ENCODE measurements at places on chromosomes 2 and 18. TPM values are rescaled to one million over a fixed set of nuclear protein-coding genes. Genes with fewer than 3 reads are reported as not detected.

GRCh38 chr2:99598441-99598840 lies 108.6 kb upstream of the REV1 start:
- peaks cover under 1% of the 10 kb centered on the region for H3K36me3 ChIP-seq
- DNase-seq: no peak
- H3K27me3 ChIP-seq: no peaks in the 10 kb centered on the region
- no peak overlapping the region for H3K27ac ChIP-seq
- no peak overlapping the region for H3K4me3 ChIP-seq
- peaks cover 12% of the 10 kb centered on the region for H3K4me1 ChIP-seq

DNA sequence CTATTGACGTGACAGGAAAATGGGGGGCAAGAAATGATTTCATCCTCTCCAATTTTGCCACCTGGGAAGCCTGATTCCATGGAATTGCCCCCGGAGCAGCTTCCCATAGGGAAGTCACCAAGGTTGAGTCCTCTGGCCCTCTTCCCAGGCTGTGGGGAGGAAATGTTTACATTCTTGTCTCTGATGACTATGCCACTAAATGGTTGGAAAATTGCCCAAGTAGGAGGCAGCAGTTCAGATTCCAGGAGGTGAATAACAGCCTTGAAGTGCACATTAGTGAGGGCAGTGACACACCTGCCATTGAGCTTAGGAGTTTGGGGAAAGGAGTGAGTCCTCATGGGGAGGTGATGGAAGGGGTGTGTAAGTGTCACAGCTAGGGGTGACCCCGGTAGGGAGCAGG lies 449.2 kb upstream of the DCC start:
- no peak overlapping the region for H3K4me3 ChIP-seq
- no peak overlapping the region for H3K27ac ChIP-seq
- H3K4me1 ChIP-seq: no peaks in the 10 kb centered on the region
- no peak for DNase-seq
- H3K36me3 ChIP-seq: no peaks in the 10 kb centered on the region

- no peak for DNase-seq
- no peak overlapping the region for H3K4me3 ChIP-seq
- H3K27ac ChIP-seq: no peak overlapping the region
- no peaks in the 10 kb centered on the region for H3K27me3 ChIP-seq
- H3K4me1 ChIP-seq: no peaks in the 10 kb centered on the region
Observed at GRCh38 chr18:48996041-48996440, 45.3 kb upstream of the SMAD7 start.

DNA sequence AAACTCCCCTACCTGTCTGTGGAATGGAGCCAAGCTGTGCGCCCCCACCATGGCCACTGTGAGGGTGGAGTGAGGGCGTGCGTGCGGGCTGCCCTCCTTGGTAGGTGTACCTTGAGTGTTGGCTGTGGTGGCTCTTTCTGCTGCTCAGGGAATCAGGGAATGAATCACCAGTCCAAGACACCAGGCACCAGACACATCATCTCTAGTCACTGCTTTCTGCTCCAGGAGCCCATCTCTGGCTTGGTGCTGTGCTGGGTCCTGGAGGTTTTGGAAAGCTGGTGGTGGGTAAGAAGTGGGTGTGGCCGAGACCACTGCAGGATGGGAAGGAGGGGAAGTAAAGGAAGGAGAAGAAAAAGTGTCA lies 209.9 kb downstream of the SEPTIN10 start:
- no peak overlapping the region for H3K27ac ChIP-seq
- H3K4me3 ChIP-seq: no peak overlapping the region
- no peaks in the 10 kb centered on the region for H3K36me3 ChIP-seq
- no peak for DNase-seq
- no peaks in the 10 kb centered on the region for H3K27me3 ChIP-seq

GRCh38 chr2:98876741-98877140 lies 59.3 kb downstream of the CRACDL start:
- no peak for DNase-seq
- H3K27me3 ChIP-seq: no peaks in the 10 kb centered on the region
- H3K4me1 ChIP-seq: no peaks in the 10 kb centered on the region
- H3K36me3 ChIP-seq: no peaks in the 10 kb centered on the region

DNA sequence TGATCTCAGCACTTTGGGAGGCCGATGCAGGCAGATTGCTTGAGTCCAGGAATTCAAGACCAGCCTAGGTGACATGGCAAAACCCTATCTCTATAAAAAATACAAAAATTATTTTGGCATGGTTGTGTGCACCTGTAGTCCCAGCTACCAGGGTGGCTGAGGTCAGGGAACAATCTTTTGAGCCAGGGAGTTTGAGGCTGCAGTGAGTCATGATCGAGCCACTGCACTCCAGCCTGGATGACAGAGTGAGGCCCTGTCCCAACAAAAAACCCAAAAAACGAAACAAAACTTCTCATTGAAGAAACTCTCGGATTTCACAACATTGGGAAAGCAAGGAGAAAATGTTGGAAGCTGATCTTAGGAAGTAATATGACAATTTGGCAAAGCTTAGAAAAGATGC lies 317.3 kb upstream of the MGAT5 start:
- no peak for DNase-seq
- H3K4me1 ChIP-seq: peaks cover 3% of the 10 kb centered on the region
- H3K27ac ChIP-seq: no peak overlapping the region
- H3K4me3 ChIP-seq: no peak overlapping the region

GRCh38 chr2:210577263-210578071 lies 21.1 kb downstream of the CPS1 start:
- no peaks in the 10 kb centered on the region for H3K4me1 ChIP-seq
- no peaks in the 10 kb centered on the region for H3K27me3 ChIP-seq
- H3K27ac ChIP-seq: no peak overlapping the region
- DNase-seq: no peak

- H3K27me3 ChIP-seq: no peaks in the 10 kb centered on the region
- H3K4me1 ChIP-seq: peaks cover 26% of the 10 kb centered on the region
- no peak for DNase-seq
- no peaks in the 10 kb centered on the region for H3K36me3 ChIP-seq
Observed at GRCh38 chr2:30694286-30695055, 112.8 kb downstream of the CAPN13 start.

- H3K4me1 ChIP-seq: no peaks in the 10 kb centered on the region
- H3K27ac ChIP-seq: no peak overlapping the region
- H3K4me3 ChIP-seq: no peak overlapping the region
- no peaks in the 10 kb centered on the region for H3K36me3 ChIP-seq
- no peak for DNase-seq
Observed at GRCh38 chr2:112679484-112679883, 33.7 kb downstream of the SLC20A1 start.

- no peaks in the 10 kb centered on the region for H3K27me3 ChIP-seq
- H3K4me1 ChIP-seq: no peaks in the 10 kb centered on the region
- no peaks in the 10 kb centered on the region for H3K36me3 ChIP-seq
- no peak overlapping the region for H3K4me3 ChIP-seq
- DNase-seq: no peak
Observed at GRCh38 chr2:96491860-96492497, 13.2 kb downstream of the NEURL3 start.

TMEM182 gene
- 212 TPM for total RNA-seq

MC5R gene
- total RNA-seq: not detected

TNFRSF11A gene
- 0.56 TPM for total RNA-seq

LIPG gene
- total RNA-seq: 0.51 TPM

FAM168B gene
- 124 TPM for total RNA-seq

IL36B gene
- not detected for total RNA-seq

NLRC4 gene
- total RNA-seq: 1.3 TPM
